Cerebellar cortex (tissue), 1 donor: ENCODE measurements at places on chromosomes 5 and 9.

GRCh38 chr9:69427286-69427685, 102.3 kb downstream of the ENTREP1 start:
- DNase-seq = no peak

GRCh38 chr5:132961887-132962286, 1.5 kb downstream of the AFF4 start:
- DNase-seq = no peak

- no peak for DNase-seq
Measured at GRCh38 chr9:126615791-126616447, 2.2 kb downstream of the LMX1B start.

DNA sequence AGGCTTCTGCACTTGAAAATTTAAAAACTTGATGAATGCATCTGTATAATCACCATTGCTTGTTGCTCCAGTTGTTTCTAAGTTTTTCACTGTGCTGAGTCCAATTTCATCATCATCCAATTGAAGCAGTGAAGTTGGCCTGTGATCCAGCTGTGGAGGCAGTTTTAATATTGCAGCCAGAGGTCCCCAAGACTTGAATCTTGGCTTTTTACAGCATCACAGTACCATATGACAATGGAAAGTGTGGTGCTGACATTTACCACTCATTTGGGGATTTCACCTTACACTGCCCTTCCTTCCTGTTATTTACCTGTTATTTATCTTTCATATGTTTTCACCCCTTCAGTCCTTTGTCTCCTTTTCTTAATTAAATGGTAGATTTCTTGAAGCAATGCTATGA, 76.2 kb upstream of the SPIN1 start:
- DNase-seq = no peak

DNA sequence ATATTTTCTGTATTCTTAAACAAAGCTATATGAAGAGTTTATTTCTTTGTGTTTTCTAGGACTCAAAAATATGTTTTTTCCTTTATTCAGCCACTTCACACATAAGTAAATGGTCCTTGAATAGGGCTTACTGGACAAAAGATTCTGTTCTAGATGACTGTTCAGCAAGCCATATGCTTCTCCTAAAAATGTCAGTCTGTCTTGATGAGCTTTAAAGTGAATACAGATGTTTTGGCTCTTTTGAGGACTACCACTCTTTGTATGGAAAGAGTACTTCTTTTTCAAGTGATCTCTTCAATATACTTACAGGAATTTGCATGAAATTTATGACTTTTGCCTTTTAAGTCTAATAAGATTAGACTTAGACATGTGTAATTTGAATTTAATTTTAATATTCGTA, 8.4 kb downstream of the NDUFS4 start:
- DNase-seq = no peak

- DNase-seq = no peak
Measured at GRCh38 chr5:127343866-127344265, 53.3 kb downstream of the MEGF10 start.

DNA sequence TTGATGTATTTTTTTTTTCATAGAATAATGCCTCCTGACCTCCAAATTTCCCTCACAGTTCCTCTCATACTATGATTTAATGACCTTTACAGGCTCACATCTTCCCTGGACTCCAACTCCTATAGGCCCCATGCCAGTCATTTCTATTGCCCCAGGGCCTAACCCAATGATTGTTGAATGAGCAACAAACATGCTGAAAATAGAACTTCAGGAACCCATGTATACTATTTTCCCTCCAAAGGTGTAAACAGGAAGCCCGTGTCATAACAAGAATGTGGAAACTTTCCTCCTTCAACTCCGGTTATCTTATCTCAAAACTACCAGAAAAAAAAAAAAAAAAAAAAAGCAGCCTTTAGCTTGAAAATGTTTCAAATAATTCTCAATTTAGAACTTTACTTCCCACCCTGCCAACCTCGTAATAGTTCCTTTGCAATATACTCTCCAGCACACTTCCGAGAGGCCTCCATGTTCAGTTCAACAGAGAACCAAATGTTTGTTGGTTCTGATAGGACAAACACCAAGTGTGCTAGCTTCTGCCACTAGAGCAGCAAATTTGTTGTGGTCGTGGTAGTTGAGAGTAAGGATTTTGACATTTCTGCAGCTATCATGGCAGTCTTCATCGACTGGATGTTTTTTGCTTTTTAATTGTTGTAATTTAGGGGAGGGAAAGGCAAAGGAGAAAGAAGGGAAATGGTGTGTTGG, 25.8 kb downstream of the TRPM6 start:
- DNase-seq = no peak

DNA sequence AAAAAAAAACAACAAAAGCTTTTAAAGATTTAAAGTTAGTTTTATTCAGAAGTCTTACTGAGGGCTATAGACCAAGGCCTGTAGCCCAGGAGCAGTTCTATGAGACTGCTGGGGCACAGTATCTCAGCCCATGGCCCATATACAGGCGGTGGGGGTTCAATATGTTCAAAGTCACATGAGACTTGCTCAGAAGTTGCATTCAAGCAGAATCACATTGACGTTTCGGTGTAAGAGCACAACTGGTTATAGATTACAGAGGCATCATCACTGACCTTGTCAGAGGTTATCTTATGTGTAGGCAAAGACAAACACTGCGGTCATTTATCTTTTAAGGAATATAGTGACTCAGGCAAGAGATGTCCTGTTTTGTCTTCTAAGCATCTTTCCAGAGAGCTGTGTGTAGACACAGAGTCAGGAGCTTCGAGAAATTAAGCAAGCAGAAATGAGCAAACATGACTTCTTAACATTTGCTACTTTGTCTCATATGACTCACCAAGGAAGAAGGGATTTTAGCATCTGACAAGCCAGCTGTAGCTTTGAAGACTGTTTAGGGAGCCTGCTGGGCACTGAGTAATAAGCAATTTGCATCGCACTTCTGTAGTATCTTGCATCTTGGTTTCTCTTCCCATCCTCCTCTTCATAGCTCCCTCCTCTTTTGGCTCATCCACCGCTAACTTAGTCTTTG, 12.9 kb upstream of the F2RL1 start:
- no peak for DNase-seq

GRCh38 chr5:100898504-100899346, 4.4 kb downstream of the ST8SIA4 start:
- DNase-seq = no peak

DNA sequence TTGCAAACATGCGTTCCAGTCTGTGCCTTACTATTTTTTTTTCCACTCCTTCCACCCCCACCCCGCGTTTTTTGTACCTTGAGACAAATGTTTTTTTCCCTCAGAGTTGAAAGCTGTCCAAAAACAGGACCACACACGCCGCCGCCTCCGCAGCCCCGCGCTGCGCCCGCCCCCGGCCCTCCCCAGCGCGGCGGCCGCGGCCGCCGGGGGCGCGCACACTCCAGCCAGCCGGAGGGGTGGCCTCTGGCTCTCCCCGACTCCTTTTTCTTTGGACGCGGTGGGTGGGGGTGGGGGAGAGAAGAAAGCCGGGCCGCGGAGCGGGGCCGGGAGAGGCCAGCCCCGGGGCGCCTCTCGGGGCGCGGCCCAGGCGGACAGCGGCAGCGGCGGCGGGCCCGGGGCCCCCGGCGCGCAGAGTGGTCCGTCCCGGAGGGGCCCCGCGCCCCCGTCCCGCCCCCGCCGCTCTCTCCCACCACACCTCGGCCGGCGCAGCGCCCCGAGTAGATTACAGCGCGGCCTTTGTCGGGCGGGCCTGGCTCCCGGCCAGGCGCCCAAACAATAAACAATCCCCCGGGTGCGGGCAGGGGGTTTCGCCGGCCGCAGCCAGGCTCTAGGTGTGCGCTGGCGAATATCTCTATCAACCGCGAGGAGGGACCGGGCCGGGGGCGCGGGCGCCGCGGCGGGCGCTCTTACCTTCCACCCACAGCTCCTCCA, 10.9 kb downstream of the PTCH1 start:
- peak; percentile 66 for DNase-seq

DNA sequence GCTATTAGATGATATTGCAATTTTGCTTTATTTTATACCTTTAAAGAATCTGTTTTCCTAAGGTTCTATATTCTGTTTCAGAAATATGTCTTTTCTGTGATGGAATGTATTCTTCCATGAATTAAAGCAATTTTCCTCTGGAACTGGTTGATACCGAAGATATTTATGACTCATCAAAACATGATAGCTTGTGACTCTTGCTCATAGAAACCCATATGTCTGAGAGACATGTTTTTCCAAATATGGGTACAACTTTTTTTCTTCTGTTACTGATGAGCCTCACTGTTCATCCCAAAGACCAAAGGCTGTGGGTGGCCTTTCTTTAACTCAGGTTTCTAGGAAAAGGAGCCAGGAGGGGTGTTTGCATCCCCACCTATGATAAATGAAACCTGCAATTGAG, 126.1 kb upstream of the PAPPA start:
- DNase-seq = no peak

- peak; percentile 75 for DNase-seq
Measured at GRCh38 chr5:171272996-171273970, 35.8 kb upstream of the TLX3 start.

GRCh38 chr9:132994410-132995120, 16.1 kb downstream of the GFI1B start:
- DNase-seq = no peak

- DNase-seq = no peak
Measured at GRCh38 chr9:126986506-126986951, 71.9 kb downstream of the RALGPS1 start.

- no peak for DNase-seq
Measured at GRCh38 chr9:19624519-19624918, 164.3 kb downstream of the SLC24A2 start.

GRCh38 chr9:61673247-61673646, 483.4 kb downstream of the SPATA31A7 start:
- no peak for DNase-seq

GRCh38 chr5:95873351-95873750, 50.8 kb upstream of the GLRX start:
- no peak for DNase-seq

DNA sequence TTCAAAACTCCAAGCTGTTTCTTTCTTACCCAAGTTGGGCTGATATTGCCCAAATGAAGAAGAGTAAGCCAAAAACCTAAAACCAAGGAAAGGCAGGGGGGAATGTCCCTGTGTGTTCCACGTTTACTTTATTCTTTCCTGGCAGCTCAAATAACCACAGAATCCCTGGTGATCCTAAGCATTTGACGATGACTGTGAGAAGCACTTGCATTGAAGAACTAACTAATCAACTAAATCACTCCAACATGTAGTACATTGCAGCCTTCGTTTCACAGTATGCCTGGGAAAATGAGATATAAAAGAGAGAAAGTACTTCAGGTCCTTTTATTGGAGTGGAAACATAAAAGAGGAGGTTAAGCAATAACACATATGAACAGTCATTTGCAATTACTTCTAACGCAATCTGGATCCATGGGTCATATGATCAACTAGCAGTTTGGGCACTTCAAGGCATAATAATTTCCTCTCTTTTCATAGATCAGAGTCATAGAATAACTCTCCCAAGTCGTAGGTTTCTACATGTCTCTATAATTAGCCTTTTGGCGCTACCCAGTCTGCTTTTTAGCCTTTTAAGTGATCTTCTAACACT, 338.4 kb downstream of the TMEM167A start:
- DNase-seq = no peak

DNA sequence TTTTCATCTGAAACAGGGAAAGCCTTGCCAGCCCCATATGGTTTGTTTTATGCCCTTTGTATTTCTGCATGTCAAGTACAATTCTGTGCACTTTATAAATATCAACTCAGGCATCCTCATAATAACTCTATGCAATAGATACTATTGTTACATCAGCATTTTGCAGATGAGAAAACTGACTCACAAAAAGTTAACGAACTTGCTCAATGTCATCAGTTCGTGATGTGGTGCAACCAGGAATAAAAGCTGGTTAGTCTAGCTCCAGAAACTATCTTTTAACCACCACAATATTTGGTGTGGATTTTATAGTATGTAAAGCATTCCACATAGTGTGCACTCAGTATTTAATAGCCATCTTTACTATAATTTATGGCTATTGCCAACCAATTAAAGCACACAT, 134.9 kb downstream of the MRPS30 start:
- DNase-seq = no peak

DNA sequence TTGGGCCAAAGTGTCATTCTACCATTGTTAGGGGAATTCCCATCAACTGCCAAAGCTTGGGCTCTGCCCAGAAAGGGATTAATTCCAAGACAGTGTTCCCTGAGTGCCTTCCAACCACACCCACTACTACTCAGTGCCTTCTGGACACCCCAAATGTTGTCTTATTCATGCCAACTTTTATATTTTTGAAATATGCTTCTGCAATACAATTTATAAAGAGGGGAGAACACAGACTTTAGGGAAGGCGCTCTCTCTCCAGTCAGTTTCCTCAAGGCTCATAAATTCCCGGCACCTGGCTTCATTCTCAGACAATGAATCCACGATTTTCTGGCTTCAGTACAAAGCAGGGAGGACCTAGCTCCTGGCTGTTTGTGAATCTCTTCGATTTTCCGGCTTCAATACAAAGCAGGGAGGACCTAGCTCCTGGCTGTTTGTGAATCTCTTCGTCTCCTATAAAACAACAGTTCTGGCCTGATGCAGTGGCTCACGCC, 120.1 kb upstream of the MYO10 start:
- peak; percentile 88 for DNase-seq

DNA sequence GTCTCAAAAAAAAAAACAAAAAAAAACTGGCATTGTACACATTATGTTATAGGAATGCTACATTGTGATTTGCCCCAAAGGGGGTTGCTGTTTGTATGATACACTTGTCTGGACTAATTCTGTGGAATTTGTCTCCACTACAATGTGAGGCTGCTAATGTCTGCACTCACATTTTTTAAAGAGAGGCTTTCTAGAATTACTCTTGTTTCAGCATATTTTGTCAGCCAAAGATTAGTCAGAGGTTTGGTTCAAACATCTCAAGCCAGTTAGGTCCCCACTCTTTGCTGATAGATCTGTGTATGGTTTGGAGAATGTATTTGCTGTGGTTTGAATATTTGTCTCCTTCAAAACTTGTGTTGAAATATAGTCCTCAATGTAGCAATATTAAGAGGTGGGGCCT, 59.3 kb upstream of the ZNF169 start:
- DNase-seq = no peak

DNA sequence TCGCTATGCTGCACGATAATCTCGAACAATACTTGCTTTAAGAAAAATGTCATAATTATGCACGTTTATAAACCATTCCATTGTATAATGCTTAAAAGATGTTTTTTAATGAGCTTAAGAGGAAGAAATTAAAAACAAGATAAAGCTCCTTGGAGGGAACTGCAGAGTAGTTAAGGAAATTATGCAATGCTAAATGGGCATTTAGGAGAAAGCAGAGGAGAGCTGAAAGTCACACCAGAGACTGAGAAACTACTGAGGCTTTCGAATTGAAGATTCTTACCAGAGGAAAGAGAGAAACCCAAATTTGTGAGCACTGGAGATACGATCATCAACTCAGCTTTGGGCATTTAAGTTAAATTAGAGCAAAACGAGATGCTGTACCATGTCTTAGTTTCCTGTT, 119.4 kb downstream of the CDH10 start:
- no peak for DNase-seq

- DNase-seq = peak; percentile 76
Measured at GRCh38 chr9:133351908-133352634, 4.1 kb downstream of the RPL7A start.

- no peak for DNase-seq
Measured at GRCh38 chr5:147400881-147401280, 109.0 kb downstream of the DPYSL3 start.
